ENCODE measurements at places on chromosomes 6 and 20.

DNA sequence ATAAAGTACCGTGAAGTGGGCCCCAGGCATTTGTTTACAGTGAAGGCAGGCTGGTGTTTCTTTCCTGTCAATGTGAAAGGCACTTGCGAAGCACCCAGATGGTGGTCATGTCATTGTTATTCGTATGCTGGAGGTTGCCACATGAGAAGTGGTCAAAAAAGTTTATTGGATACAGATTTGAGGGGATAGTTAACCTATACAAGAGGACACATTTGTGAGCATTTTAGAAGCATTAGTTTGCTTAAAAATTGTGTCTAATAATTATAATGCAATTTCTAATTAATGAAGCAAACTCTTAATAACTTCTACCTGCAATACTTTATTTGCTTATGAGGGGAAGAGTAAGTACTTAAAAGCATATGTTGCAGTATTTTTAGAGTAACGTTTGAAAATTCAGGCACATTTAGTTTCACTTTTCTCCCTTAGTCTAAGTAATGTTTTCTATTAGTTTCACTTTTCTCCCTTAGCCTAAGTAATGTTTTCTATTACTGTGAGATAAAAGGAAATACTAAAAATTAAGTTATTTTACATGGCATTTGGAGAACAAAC, 120.7 kb upstream of the CLDN20 start:
- no peak for DNase-seq

GRCh38 chr6:85797993-85798392, 155.3 kb upstream of the SYNCRIP start:
- DNase-seq, result no peak

- DNase-seq, result no peak
Measured at GRCh38 chr6:130293800-130294199, 71.0 kb upstream of the SAMD3 start.

DNA sequence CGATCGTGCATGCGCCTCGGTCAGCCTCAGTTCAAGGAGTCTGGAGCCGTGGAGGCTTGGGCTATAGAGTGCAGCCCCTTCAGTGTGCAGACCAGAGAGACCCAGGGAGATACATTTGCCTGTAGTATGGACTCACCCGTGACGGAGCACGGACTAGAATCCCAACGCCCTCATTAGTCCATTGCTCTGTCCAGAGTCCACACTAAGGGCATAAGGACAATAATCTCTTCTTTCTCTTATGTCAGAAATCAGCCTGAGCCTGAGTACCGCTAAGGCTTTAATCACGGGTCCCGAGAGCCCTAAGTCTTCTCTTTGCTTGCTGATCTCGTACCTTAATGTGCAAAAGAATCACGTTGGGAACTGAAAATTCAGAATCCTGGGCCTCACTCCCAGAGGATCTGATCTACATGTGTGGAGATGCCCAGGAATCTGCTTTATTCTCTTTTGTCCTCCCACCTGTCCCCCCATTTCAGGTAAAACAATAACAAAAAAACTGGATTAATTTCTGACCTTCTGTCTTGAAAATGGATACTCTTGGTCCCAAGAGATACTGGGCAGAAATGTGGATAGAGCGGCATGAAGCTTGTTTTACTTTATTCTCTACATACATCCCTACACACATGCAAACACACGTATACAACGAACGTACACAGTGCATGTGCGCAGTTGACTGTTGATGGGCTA, 671 bp downstream of the BPHL start:
- DNase-seq, result no peak

- no peak for DNase-seq
Measured at GRCh38 chr6:69948479-69949114, 82.2 kb downstream of the COL19A1 start.
